Right atrium auricular region (tissue), 2 donors: ENCODE measurements at places on chromosomes 5 and 9.

DNA sequence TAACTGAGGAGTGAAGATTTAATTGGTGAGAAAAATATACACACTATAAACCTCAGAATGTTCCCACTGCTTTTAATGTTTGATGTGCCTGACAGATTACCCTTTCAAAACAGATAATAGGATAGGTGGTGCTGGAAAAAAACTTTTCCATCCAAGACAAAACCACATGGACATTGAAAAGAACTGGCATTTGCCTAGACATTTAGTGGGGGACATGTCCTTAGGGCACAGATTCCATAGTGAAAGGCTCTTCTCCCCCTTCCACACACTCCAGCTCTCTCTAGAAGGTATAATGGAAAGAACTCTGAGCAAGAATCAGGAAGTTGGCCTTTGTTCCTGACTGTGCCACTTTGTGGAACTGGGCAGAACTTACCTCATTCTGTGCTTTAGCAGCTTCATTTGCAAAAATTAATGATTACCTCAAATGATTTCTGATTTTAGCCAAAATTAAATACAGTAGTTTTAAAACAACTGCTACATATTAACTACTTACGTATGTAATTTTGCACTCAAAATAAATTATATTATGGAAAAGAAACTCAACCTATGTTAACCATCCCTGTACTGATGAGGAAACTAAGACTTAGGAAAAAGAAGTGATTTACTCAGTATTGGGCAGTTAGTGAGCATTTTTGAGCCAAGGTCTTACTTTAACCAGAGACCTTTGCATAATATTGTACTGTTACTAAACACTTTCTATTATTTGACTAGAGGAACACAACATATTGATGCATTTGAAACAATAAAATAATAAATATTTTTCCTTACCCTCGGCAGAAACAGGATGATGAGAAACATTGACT lies 43.3 kb downstream of the TMC1 start:
- no peak for DNase-seq

DNA sequence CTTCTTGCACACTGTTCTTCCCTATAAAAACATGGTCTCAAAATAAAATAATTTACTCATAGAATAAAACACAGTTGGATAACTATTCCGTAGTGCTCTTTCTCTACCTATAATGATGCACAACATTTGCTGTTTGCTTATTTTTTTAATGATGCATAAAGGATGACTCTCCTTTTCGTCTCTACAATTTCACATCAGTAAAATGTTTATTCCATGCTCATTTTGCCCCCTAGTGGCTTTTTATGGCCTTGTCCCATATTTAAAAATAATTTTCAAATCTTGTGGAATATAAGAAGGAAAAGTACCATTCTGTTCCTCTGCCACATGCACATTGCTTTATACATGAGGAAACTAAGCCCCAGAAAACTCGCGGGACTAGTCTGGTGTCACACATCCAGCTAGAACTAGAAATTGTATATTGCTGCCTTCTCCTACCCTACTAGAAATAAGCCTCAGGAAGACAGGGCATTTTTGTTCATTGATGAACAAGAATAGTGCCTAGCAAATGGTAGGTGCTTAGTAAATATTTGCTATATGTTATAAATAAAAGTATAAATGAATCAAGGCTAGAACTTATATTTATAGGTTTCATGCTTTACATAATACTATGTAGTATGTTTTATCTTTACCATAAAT lies 12.7 kb downstream of the KCTD16 start:
- no peak for DNase-seq

DNA sequence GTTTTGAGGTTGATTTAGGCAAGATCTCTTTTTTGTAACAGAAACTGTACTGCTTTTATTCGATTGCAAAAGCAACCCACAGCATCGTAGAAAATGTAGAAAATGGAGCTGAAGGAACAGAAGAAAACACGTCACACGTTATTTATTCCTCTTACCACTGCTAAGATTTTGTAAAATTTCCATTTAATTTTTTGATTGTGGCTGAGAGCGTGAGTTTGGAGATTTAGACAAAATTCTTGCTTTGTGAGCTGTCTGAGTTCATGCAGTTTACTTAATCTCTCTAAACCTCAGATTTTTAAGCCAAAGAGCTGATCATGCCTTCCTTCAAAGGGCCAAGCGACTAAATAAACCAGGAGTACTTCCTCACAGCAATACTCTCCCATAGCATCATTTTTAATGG lies 24.8 kb downstream of the DPYSL3 start:
- no peak for DNase-seq

DNA sequence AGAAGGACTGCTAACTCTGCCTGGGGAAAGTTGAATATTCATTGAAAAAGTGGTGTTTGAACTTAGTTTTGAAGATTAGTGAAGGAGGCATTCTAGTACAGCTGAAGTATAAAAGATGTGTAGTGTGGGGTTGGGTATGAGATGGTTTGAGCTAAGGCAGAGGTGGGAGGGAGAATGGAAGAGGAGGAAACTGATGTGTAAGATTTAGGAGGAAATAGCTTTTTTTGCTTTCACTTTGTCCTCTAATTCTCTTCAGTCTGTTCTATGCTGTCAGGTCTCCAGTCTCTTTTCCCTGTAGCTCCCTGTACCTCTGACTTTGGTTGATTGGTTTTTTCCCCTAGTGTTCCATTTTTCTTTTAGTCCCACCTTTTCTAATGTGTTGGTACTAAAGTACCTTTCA lies 9.0 kb downstream of the CREBRF start:
- DNase-seq: no peak

DNA sequence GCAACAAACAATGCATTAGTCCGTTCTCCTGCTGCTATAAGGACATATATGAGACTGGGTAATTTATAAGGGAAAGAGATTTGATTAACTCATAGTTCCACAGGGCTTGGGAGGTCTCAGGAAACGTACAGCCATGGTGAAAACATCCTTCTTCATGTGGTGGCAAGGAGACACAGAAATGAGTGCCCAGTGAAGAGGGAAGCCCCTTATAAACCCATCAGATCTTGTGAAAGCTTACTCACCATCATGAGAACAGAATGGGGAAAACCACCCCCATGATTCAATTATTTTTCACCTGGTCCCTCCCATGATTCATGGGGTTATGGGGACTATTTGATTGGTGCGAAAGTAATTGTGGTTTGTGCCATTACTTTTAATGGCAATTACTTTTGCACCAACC lies 655.8 kb upstream of the SEMA6A start:
- DNase-seq: no peak

- DNase-seq: no peak
Observed at GRCh38 chr9:12816656-12817101, 41.9 kb downstream of the LURAP1L start.

- DNase-seq: no peak
Observed at GRCh38 chr9:132077881-132078698, 1.6 kb downstream of the MED27 start.
